Stimulated activated CD4-positive, alpha-beta T cell treated with anti-CD3 and anti-CD28 coated beads, Interleukin-2, amount 100 ng/mL, for 24 hours (primary cell): ENCODE measurements at places on chromosomes 2 and 18.

- no peak for DNase-seq
These were observed 32.2 kb downstream of the ZC3H15 start for GRCh38 chr2:186518291-186518690.

GRCh38 chr2:126911111-126911796 is 12.6 kb downstream of the TEX51 start:
- DNase-seq = no peak

DNA sequence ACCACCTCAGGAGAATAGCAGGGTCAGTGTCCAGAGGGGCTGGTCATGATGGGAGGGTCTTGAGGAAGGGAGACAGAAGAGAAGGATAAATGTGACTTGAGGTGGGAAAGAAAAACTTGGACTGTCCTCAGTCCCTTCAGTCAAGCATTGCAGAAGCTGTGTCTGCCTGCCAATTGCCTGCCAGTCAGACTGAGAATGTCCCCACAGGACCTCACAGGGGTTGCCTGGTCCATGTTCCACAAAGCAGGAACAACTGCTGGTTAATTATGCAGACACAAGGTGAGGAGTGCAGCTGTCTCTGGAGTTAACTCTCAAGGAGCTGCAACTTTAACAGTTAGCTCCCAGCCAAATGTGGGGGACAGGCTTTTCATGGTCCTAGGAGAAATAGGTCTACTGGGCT is 75.7 kb downstream of the TRIM43 start:
- no peak for DNase-seq

GRCh38 chr2:230778350-230779063 is 65.9 kb downstream of the CAB39 start:
- no peak for DNase-seq

- no peak for DNase-seq
These were observed 7.1 kb upstream of the NPPC start for GRCh38 chr2:231932985-231933915.

DNA sequence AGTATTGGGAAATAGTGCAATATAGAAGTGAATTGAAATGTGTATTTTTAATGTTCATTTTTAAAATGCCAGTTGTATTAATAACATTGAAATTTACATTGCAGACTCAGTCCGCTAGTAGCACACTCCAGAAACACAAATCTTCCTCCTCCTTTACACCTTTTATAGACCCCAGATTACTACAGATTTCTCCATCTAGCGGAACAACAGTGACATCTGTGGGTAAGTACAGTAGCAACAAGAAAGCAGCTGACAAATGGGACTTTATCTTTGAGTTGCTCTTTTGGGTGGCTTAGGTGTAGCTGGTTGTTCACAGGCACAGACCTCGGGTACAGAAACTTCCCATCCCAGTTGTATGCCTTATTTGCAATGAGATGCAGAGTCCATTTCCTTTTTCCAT is 118.2 kb upstream of the IL1R2 start:
- no peak for DNase-seq

GRCh38 chr2:218959141-218959731 is at the start of gene CDK5R2:
TSS of gene CDK5R2 (plus strand) at chr2:218959666. CDS start at chr2:218959821, 155 bp downstream.
- peak; percentile 84 for DNase-seq

DNA sequence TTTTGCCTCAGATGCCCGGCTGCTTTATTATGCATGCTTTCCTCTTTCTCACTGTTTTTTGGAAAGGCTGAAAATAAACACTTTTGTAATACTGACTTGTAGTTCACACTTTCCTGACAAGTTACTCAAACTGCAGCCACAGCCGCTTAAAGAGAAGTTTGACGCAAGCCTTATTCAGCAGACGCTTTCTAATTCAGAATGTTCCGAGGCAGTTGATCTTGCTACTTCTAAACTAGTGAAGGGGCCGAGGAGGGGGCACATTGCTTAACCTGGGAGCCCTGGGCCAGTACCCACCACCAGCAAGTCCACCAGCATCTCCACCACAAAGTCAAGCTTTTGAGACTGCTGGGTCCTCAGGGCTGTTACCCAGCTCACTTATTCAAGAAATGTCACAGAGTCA is 71.8 kb upstream of the SPRED2 start:
- no peak for DNase-seq

DNA sequence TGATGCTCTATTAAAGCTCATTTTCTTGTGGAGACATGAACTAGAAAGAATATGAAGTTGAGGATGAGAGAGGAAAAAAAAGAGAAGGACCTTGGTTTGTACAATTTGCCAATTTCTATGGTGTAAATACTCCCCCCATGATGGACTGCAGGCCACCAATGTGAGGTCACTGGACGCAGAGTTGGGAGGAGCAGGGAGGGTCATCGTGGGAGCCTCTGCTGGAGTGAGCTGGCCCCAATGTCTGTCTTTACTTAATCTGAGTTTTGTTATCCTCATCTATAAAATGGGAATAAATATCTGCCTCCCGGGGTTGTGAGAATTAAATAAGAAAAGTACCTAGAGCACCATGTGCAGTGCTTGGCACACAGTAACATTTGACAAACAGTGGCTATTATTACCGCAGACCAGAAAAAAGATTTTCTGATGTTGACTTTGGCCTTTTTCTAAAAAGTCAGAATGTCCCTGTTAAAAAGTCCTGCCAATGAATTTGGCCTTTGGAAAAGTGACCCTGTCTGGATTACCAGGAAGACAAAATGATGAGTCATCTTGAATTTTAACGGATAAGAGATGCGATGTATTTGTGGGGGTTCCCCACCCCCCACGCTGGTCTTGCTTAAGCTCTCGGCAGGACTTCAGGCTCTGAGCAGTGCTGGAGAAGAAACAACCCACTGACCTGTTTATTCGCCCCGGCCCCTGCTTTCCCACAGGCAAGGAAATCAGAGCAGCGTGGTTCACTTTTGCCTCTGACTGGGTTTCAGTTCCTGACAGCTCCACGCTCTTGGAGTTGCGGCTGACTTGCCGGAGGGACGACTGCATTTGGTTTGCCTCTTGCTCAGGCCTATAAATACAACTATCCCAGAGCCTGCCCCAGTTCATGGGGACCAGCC is 50.3 kb upstream of the FOSL2 start:
- no peak for DNase-seq

DNA sequence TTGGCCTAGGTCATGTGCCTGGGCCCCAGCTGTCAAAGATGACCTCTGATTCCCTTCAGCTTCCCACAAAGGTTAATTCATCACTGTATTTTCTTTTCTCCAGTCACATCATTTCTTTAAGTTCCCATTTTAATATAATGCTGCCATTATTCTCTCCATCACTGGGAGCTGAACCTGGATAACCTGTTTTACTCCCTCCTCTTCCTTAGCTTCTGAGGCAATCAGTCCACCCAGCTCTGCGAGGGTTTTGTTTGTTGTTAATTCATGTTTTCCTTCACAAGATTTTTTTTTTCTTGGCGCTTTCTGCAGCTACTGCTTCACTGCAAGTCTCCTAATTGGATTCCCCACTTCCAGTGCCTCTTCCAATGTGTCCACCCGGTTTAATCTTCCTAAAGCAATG is 5.1 kb upstream of the EML4 start:
- no peak for DNase-seq

- no peak for DNase-seq
These were observed 26.2 kb upstream of the RND3 start for GRCh38 chr2:150513647-150514046.

DNA sequence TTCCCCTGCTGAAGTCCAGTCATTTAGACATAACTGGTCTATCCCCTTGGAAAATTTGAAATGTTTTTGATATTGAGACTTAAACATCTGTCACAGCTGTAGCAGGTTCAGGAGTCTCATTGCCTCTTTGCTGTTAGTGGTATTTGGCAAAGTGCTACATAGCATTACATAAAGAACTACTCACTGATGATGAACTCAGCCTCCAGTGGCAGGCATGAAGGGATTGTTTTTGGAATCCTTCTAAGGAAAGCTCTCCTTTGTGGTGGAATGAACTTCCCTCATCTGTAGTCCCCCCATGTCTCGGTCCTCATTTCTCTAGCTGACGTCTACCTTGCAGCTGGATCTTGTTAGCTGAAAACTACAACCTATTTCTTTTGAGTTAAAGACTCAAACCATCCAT is 111.6 kb downstream of the TACR1 start:
- DNase-seq = no peak

DNA sequence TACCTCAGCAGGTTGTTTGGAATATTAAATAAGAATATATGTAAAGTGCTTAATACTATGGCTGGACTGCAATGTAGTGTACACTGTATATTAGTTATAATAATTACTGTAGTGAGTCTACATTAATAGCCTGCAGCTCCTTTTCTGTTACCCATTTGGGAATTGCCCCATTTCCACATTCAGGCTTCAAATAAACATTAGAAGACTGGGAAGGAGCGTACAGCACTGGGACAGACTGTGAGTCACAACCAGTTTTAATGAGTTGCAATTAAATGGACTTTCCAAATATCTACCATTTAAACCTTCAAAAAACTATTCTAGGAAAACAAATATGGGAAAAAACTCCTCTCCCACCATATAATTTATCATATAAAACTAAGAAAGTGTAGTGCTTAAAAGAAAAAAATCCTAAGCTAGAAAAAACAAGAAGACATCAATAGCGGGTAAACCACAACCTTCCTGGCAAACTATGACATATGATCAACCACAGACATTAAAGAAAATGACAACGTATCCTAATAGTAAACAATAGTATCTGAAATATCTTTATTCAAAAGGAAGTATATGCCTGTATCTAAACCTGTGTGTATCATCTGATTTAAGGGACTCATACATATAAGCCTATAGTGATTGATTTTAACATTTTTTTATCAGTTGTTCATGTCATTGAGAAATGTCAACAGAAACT is 86.1 kb downstream of the TRIP12 start:
- no peak for DNase-seq

- no peak for DNase-seq
These were observed 78.7 kb downstream of the SPATS2L start for GRCh38 chr2:200385063-200385635.

DNA sequence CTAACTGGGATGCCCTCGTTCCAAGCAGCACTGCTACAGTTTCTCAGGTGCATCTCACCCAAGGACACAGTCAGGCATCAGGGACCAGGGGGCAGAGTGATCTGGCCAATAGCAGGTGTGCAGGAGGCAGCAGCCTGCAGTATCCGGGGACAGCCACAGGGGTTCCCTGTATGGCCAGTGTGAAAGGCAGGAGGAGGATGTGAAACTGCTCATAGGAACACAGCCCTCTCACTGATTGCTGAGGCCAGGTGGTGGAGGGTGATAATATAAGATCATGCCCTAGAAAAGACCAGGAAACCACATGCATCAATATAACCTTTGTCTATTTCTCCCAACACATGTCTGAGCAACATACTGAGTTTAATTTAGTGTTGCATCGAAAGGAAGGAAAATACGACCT is 112.7 kb upstream of the TACR1 start:
- no peak for DNase-seq

- DNase-seq = no peak
These were observed 14.7 kb upstream of the CYRIA start for GRCh38 chr2:16680304-16680703.

GRCh38 chr2:137826373-137827372 is 137.6 kb upstream of the HNMT start:
- no peak for DNase-seq
